Suppressor macrophage treated with lipopolysaccharide for 4 hours (primary cell): ENCODE measurements at places on chromosomes 16 and 17.

- DNase-seq, result peak; percentile 39
These were observed 102.4 kb downstream of the MAP2K6 start for GRCh38 chr17:69516911-69517310.

- no peak for DNase-seq
These were observed 3.4 kb downstream of the VPS4A start for GRCh38 chr16:69314534-69314933.

DNA sequence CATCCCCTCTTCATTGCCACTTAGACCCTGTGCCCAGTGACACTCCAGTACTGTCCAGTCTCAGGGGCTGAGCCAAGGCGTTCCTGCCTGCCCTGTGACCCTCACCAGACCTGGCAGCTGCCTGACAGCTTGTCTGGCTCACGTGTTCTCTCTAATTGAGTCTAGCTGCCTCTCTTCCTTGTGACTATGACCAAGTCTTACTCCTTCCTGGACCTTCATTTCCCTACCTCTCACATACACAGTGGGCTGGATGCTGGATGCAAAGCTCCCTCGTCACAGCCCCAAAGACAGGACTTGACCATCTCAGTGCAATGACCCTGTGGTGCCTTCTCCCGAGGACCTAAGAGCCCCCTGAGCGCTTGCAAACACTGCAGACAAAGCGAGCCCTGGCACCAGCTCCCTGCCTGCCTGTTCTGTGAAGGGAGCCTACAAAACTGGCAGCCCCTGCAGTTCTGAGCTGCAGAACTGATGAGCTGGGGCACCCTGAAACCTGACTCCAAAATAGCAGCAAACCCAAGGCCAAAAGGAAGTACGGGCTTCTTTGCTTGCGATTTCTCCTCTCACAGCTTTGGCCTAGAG is 1.7 kb downstream of the DEXI start:
- peak; percentile 51 for DNase-seq

GRCh38 chr16:81520560-81521135 is 76.0 kb downstream of the CMIP start:
- DNase-seq, result peak; percentile 40

- no peak for DNase-seq
These were observed 6.9 kb upstream of the SLC38A8 start for GRCh38 chr16:84049403-84050060.

GRCh38 chr16:4686497-4687210 is 6.7 kb upstream of the NUDT16L1 start:
- no peak for DNase-seq

- DNase-seq, result peak; percentile 15
These were observed 1.8 kb downstream of the KCNJ2 start for GRCh38 chr17:70171159-70171558.

DNA sequence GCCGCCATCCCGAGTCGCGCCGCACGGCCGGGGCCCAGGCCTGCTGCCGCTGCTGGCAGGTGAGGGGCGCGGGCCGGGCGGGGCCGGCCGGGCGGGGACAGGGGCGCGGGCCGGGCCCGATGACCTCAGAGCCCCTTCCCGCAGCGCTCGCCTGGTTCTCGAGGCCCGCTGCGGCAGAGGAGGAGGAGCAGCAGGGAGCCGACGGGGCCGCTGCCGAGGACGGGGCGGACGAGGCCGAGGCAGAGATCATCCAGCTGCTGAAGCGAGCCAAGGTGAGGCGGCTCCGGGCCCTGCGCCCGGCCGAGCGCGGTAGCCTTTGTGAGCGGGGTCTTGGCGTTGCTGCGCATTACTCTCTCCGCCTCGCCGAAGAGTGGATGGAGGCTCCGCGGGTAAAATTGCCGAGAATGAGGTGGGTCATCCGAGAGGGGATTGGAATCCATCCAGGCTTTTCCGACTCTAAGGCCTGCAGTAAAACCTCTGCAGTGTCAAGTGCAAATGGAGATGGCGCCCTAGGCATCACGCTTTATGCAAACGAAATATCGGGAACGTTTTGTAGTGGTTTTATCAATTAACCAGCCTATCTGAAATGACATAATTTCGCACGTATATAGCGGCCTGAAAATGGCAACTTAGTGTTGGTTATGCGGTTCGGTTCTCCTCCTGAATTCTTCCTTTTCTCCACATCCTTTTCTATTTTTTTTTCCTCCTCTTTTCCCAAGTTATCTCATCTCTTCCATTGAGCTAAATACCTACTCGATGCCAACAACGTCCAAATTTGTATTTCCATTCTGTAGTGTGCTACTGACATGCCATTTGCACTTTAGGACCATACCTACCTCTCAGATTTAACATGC is 577 bp downstream of the TTC19 start:
- peak; percentile 31 for DNase-seq

DNA sequence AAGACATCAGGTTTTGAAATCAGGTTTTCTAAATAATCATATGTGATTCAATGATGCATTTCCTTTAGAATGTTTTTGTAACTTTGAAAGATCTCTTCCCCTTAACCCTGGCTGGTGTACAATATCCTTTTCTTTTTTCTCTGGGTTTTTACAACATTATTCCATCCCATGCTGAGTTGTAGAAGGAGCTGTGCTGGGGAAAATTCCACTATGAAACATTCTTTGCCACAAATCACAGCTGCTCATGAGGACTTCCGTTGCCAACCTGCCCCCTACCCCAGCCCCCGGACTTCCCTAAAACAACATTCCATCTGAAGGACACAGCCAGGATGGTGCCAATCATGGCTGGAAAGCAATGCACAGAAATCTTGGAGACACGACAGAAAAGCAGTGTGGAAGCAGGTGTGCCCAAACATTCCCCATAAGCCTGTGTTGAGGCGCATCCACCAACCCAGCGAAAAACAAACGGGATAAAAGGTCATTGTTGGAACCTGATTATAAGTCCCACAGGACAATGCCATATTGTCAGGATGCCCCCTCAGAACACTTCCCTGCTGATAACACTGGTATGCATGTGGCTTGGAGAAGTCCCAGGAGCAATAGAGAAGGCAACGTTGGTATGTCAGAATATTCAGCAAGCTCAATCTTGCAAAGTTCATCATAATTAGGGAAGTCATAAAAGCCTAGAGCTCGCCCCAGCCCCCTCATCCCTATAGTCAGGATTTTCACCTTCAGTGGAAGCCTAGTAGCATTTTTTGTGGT is 475.0 kb downstream of the HS3ST3B1 start:
- no peak for DNase-seq
